Activated CD4-positive, alpha-beta T cell treated with anti-CD3 and anti-CD28 coated beads, Interleukin-2, amount 10 ng/mL, durations not matched to agents 24 days and 14 days (primary cell): ENCODE measurements at places on chromosomes 12 and 14.
A peak's percentile ranks its signal among the peaks of the same experiment; 100 is the strongest.

GRCh38 chr14:60722357-60723115 lies 1.6 kb downstream of the SIX4 start:
- DNase-seq, result peak; percentile 74

DNA sequence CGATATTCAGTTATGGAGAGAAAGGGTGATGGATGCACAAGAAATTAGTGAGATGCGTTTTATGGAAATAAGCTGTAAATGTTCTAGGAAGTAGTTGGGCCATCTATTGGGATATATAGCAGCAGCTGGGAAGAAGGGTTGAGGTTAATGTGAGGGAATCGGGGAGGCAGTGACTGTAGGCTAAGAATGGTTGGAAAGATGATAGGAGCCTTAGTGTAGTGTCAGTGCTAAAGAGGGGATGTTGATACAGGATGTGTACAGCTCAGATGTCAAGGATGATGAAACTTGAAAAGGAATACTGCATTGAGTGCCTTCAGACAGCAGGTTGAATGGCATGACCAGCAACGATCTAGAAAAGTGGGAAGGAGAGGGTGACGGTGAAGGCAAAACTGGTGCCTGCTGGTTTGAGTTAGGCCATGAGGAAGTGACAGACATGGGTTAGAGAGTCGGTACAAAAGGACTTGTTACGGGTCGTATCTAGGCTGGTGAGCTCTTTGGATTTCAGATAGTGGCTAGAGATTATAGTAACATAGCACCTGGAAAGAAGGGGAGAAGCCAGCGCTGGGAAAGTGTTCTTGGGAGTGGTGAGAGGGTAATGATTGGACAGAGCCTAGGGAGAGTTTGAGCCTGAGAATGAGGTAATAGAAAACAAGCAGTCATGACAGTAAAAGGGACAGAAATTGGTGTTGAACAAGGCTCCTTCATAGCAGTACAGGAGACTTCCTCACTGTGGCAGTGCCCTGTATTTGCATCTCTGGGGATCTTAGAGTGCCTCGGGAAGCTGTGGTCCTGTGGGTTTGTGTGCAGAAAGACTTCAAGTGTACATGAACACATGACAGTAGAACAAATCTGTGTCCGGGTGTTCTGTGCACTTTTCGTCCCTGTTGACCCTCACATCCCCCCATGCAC lies 9.6 kb downstream of the MARS1 start:
- no peak for DNase-seq

DNA sequence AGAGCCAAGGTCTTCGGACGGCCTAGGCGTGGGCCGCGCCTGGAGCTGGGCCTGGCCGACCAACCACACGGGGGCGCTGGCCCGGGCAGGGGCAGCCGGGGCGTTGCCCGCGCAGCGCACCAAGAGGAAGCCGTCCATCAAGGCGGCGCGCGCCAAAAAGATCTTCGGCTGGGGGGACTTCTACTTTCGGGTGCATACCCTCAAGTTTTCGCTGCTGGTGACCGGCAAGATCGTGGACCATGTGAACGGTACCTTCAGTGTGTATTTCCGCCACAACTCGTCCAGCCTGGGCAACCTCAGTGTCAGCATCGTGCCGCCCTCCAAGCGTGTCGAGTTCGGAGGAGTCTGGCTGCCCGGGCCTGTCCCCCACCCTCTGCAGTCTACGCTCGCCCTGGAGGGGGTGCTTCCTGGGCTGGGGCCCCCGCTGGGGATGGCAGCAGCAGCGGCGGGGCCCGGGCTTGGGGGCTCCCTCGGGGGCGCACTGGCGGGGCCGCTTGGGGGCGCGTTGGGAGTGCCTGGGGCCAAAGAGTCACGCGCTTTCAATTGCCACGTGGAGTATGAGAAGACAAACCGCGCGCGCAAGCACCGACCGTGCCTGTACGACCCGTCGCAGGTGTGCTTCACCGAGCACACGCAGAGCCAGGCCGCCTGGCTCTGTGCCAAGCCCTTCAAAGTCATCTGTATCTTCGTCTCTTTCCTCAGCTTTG lies 4.4 kb upstream of the SHMT2 start:
- DNase-seq, result peak; percentile 91

DNA sequence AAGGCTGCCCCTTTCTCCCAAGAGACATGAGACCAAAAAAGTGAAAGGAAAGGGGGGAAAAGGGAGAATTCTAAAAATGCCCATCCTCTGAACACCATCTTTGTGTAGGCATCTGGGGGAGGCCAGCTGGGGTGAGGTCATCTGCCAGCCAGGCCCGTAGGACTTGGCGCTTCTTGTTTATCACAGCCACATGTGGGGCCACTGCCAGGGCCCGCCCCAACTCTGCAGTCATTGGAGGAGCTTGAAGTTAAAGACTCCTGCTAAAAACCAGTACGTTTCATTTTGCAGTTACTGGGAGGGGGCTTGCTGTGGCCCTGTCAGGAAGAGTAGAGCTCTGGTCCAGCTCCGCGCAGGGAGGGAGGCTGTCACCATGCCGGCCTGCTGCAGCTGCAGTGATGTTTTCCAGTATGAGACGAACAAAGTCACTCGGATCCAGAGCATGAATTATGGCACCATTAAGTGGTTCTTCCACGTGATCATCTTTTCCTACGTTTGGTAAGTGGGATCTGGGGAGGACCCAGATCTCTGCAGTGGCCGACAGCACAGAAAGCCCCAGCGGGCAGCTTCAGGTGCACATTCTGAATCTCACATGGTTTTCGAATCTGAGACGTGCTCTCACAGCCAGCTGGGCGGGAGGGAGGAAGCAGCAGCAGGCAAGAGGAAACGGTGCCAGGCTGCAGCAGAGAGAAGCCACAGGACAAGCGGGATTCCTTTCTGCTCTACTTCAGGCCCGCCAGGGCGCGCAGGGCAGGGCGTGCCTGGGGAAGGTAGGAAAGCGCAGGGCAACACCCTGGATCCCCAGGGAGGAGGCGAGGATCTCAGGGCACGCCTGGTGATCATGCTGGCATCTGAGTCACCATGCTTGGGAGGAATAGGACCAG lies at the start of gene P2RX7:
TSS of gene P2RX7 (plus strand) at position 276 of the 881 bp plus-strand sequence. CDS start at position 371, 95 bp downstream.
- peak; percentile 83 for DNase-seq

DNA sequence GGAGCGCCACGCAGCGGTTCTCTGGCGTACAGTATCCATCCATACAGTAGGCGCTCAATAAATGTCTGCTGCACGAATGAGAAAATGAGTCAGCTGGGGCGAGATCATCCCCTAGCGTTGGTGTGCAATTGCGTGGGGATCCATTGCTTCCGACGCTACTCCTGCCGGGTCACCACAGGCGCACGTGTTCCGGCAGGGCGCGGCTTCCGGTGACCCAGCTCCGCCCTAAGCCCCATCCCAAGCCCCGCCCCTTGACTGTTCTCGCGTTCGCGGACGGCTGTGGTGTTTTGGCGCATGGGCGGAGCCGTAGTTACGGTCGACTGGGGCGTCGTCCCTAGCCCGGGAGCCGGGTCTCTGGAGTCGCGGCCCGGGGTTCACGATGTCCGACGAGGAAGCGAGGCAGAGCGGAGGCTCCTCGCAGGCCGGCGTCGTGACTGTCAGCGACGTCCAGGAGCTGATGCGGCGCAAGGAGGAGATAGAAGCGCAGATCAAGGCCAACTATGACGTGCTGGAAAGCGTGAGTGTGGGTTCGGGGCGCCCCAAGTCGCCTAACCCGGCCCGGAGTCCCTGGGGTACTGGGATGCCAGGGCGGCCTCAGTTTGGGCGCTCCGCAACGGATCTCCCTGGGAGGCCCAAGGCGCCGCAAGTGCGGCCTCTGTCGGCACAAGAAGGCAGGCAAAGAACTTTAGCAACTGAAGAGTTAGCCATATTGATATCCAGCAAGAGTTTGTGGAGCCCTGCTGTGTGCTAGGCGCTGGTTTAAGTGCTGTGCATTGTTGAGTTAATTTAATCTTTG lies at the start of gene PSMD9:
TSS of gene PSMD9 (plus strand) at position 313 of the 796 bp plus-strand sequence. CDS start at position 380, 67 bp downstream.
- peak; percentile 100 for DNase-seq

GRCh38 chr14:91653451-91653850 lies 78.4 kb downstream of the CATSPERB start:
- DNase-seq, result no peak

- DNase-seq, result no peak
These were observed 11.5 kb upstream of the RASSF3 start for GRCh38 chr12:64598831-64599230.

DNA sequence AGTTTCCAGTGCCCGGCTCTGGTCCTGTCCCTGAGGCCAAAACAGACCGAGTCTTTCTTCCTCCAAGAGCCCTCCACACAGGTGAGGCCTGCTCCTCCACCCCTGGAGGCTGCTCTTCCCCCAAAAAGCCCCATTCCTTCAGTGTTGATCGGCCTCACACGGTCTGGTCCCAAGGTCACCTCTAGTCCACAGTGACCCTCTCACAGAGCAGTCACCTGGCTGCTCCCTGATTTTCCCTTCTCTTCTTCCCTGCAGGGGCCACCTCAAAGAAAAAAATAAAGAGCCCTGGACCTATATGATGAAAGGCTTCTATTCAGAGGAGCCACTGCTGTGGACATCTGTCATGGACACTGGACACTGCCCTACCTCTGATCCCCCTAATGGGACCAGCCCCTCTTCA lies 42.5 kb downstream of the TTC7B start:
- DNase-seq, result no peak

DNA sequence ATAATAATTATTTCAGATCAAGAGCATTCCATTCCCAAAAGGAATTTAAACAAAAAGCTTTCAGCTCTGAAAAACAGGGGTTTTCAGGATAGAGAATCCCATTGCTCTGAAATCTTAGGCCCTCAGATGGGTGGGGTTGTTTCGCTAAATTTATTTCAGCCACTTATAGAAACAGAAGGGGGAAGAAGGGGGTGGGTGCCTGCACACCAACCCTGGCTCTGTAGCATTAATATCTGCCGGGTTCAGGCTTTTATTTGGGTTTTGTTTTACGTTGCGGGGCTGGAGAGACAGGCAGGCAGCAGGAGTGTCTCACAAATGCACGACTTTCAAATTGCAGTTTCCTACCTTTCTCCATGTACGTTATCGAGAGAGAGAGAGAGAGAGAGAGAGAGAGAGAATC lies 12.5 kb upstream of the ZFP36L1 start:
- no peak for DNase-seq

DNA sequence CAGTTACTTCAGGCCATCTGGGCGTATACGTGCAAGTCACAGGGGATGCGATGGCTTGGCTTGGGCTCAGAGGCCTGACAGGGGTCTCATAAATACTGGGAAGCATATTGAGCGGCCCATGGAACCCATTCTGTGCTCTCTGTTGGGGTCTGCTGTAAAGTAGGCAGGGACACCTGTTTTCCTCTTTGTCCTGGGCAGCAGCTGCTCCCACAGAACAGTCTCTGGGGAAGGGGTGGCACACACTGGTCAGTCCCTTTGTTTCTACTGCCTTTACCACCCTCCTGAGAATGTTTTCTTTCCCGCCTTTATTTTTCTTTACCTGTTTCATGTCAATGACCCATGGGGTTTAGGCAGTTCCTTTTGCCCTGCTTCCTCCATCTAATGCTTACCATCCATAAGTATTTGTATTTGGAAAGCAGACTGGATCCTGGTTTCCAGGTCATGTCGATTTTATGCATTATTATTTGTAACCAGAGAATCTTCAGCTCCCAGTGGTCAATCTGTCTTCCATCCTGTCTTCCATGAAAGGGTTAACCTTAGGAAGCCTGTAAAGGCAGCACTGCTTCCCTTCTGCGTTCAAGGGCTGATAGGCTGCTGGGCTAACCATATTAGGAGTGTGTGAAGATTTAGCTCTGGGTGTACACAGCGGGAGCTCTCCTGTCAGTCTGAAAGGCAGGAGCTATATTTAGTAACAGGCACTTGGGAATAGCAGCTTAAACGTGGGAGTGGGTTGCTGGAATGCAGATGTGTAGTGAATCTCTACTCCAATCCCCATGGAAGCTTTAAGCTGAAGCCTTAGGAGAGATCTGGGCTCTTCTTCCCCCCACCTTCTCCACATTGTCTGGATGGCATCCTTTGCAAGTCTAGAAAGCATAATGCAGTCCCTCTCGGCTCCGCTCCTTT lies 124.0 kb downstream of the DYRK2 start:
- DNase-seq, result no peak

DNA sequence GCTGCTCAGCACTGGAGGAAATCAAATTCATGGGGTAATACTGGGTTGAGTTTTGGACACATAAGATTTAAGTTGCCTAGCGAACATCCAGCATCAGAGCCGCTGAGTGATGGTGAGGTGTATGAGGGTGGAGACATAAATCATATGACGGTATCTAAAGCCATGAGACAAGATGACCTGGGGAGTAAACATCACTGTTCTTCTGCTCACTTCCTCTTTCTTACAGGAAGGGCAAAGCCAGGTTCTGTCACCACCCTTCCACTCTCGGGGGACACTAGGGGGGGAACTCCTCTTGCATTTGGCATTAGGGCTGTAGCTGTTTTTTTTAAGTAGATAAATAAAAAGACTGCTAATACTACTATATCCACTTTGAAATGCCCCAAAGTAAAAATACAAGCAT lies 24.0 kb downstream of the PRDM4 start:
- DNase-seq, result no peak

DNA sequence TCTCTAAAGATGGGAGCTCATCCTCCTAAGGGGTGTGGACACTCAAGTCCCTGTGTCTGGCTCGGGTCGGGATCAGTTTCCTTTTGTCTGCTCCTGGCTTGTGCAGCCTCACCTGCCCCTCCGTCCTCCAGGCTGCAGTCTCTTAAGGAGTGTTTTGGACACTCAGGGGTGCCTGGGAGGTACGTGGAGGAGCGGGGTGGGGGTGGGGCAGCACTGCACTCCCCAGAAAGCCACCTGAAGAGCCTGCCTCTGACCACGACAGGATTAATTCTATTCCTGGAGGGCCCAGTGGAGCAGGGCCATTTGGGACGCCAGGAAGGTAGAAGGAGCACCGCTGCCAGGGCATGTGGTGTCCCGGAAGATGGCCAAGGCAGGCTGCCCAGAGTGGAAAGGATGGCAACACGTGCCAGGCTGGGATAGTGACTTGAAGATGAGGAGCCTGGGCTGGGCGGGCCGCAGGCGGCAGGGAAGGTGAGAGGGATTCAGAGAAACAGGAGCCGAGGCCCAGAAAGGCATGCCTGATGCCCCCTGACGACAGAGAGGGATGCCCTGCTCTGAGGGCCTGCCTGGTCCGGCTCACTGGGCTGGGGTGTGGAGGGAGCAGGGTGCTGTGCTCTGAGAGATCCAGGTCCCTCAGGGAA lies 14.8 kb upstream of the LRTM2 start:
- no peak for DNase-seq

DNA sequence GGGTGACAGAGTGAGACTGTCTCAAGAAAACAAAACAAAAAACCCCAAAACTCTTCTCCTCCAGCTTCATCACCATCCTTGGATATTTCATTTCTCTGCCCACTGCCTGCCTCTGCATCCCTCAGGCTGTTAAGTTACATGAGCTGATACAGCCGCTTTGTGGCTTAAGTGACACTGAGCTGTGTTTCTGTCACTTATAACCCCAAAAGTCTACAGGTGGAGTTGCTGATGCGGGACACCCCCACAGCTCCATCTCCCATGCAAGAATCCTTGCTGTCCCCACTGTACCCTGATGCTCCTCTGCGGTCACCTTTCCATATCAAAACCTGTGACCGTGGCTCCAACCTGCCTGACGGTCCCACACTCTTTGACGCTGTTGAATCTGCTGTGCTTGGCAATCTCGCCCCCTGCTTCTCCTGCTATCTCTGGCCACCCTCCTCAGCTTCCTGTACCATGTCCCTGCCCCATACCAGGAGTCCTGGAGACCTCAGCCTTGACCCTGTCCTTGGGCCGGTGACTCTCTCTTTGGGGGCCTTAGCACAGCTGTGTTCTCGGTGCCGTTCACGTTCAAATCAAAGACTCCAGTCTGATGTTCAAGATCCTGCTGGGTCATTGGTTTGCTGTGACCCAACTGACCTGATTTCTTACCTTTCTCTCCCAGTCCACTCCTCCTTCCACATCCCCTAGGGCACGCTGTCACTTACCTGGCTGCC lies 20.3 kb downstream of the HVCN1 start:
- no peak for DNase-seq
